Esophagus muscularis mucosa (tissue), 4 donors: ENCODE measurements at places on chromosomes 12 and 14.

- no peak for DNase-seq
These were observed 122.1 kb downstream of the CALM1 start for GRCh38 chr14:90518941-90519256.

DNA sequence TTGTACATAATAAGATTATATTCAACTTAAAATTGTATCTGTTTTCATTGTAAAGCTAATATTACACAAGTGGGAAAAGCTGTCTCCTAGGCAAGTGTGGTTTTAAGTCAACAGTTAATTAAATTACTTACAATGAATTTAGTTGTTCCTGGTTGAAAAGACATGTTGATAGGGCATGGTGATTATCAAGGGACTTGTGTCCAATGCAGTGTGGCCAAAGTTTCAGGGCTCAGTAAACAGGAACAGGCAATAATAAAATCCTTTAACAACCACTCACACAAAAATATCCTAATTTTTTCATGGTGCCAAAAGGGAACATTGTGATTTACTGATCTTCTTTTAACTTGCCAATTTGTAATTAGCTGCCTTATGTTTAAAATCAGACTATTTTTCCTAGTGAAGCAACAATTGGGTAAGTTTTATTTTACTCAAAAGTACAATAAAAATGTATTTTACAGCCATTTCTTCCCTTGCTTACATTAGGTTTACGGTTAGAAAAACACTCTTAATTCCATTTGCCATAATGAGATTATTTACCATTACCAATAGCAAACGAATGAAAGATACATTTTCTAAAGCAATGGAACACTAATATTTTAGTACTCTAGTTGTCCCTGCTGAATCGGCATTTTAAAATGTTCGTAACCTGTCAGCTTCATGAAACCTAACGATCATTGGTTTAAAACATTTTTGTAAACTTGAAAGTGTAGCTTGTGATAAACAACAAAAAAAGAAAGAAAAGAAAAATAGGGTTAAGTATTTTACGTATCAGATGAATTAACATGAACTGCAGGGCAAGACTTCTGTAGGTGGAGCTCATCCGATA, 1.8 kb upstream of the WNK1 start:
- DNase-seq: no peak

- DNase-seq: no peak
These were observed 2.2 kb downstream of the PLEKHG6 start for GRCh38 chr12:6312529-6313325.

DNA sequence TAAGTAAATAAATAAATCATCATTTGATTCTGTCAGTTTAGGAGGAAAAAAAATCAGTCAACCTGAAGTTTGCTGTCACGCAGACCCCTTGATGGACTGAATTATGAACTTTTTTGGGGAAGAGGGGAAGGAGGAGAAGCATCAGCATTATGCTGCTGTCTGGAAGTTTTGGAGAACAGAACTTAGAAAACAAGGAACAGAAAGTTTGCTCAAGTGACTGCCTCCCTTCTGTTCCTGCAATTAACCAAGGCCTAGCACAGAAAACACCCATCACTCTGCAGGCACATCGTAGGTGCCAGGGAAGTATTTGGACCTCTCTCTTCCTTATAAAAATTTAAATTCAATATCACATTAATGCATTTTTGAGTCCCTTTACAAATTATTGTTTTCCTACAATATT, 283.8 kb downstream of the VRK1 start:
- no peak for DNase-seq

- no peak for DNase-seq
These were observed 21.2 kb upstream of the CDKL1 start for GRCh38 chr14:50417853-50418252.

DNA sequence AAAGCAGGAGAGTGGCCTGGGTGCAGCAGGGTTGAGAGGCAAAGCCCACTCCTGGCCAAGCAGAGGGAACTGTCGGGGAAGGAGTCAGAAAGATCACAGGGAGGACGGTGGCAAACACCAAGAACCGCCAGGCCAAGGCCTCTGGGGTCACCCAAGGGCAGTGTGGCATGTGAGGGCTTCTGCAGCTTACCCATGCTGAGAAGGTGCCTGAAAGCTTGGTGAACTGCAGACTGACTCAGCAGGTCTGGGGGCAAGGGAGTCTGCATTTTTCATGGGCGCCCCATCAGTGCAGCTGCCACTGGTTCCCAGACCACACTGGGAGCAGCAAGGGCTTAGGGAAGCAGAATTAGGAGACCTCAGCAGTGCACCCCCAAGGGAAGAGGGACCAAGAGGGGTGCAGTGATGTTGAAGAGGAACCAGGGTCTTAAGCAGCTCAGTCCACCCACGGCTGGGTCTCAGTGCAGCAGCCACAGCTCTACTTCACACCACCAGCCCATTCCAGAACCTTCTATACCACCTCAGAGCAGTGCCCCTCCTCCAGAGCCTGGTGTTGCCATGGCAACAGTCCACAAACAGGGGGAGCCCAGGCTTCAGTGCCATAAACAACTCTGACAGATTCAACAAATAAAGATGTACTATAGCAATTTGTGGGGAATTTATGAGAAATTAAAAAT, 59.4 kb downstream of the ITPK1 start:
- DNase-seq: no peak

DNA sequence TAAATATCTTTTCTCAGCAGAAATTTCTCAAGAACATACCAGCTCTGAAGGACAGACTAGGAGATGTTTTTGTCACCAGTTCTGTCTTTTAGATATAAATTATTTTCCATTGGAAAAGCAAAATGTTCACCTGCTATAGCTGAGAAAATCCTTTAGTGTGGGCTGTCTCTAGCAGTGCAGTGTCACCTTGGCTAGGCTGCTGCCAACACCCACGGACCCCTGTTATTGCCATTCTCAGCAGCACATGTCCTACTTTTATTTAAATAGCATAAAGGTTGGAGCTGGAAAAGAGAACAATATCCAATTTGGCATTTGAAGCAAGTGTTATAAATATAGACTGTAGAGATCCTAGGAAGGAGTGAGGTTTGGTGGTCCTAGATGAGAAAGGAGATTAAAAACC, 156.4 kb downstream of the TPH2 start:
- DNase-seq: no peak

DNA sequence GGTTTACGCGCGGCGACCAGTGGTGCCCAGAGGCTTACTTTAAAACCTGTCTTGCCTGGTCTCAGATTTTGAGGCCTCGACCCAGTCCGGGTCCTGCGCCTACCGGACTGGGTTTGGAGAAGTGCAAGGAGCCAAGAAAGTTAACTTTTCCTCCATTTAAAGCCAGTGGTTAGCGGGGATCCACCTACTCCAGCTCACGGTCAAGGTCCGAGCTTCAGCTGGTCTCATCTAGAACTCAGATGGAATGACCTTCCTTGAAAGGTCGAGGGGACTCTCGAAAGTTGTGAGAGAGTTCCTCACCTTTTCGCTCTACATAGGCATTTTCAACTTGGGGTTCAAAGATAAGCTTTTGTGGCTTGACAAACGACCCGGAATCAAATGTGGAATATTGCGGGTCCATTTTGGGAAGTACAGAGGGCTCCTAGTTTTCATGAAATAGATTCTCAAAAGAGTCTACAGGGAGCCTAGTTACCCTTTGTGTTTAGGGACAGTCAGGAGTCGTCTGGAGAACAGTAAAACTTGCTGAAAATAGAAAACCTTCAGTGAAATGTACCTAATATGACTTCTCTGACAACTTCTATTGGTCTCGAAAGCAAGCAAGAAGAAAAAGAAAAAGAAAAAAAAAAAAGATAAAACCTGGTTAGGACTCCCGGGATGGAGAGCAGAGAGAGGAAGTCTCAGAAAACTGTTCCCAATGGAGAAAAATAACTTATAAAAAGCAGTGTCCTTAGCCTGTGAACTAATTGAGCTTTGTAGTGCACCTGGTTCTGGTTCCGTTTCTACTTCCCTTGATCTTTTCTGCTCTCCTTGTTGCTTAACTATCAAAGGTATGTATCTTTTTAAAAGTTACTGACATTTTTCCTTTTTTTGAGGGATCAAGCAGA, 1.4 kb downstream of the KCNMB4 start:
- DNase-seq: no peak

GRCh38 chr12:12992418-12993130, 7.5 kb downstream of the HEBP1 start:
- no peak for DNase-seq

DNA sequence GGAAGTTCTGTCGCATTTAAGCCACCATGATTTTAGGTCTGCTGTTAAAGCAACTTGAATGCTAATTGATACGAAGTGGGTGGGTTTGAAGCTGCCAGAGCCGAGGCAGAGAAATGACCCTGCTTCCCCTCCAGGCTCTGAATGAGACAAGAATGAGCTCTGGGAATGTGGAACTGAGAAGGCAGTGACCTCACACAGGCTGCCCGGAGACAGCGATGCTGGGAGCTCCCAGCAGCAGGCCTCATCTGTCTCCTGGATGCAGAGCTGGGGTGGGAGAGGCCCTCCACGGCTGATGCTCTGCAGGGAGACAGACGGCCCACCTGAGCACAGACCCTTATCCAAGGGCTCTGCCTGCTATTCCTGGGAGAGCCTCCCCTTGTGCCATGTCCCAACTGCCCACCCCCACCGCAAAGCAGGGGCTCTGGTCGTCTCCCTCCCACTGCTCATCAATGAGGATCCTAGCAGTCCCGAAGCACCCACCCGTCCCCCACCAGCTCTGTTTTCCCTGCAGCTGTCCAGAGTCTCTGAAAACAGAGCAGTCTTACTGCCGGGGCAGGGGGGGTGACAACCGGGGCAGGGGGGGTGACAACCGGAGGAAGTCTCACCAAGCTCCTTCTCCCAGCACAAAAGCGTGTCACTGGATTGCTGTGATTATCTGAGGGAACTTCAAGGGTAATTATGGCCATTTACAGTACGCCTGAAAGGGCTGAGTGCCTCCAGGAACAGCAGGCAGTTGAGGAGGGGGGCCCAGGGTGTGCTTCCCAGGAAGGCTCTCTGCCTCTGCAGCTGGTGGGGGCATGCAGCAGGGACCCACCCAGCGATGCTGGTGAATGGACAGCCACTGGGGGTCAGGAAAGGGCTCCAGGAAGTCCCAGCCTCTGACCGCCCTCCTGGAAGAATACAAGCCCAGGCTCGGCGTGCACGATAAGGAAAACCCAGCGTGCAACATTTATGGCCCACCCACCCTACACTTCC, 67.8 kb downstream of the CHGA start:
- no peak for DNase-seq

- no peak for DNase-seq
These were observed 22.4 kb downstream of the ASPG start for GRCh38 chr14:104107611-104108569.

DNA sequence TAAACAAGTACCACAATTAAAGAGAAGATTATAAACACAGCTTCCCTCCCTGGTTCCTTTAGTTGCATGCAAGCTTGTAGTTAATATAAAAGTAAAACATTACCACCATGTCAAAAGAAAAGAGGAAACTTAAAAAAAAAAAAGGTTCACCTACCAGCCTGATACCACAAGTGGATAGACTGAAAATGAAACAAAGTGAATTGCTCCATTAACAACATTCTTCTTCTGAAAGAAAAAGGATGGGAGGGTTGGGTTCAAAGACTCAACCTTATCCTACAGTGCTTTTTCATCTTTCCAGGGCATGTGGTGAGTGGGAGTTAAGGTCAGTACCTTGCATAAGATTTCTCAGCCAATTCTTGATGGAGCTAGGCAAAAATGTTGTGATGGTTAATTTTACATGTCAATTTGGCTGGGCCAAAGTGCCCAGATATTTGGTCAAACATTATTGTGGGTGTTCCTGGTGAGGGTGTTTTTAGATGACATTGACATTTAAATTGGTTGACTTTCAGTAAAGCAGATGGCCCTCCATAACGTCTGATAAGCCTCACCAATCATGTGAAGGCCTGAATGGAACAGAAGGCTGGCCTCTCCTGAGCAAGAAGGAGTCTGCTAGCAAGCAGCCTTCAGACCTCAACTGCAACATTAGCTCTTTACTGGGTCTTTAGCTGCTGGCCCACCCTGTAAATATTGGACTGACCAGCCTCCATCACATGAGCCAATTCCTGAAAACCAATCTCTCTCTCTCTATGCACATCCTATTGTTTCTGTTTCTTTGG, 28.8 kb downstream of the VCPKMT start:
- DNase-seq: no peak

GRCh38 chr12:67873355-67873754, 115.9 kb upstream of the IFNG-AS1 start:
- DNase-seq: no peak

DNA sequence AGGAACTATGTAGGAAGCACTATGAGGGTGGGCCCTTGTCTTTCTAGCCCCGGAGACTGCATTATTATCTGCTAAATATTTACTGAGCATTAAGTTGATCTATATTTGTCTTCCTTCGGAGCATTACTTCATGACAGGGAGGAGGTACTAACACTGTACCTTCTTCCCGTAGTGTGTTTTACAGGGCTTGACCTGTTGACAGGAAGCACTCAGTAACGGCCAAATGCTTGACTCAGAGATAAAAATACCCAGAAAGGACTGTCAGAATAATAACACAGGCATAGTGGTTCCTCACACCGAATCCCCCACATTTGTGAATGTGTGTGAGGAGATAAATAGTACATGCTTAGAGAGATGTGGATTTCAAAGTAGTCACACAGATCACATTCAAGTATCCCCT, 466.6 kb downstream of the EGLN3 start:
- no peak for DNase-seq

DNA sequence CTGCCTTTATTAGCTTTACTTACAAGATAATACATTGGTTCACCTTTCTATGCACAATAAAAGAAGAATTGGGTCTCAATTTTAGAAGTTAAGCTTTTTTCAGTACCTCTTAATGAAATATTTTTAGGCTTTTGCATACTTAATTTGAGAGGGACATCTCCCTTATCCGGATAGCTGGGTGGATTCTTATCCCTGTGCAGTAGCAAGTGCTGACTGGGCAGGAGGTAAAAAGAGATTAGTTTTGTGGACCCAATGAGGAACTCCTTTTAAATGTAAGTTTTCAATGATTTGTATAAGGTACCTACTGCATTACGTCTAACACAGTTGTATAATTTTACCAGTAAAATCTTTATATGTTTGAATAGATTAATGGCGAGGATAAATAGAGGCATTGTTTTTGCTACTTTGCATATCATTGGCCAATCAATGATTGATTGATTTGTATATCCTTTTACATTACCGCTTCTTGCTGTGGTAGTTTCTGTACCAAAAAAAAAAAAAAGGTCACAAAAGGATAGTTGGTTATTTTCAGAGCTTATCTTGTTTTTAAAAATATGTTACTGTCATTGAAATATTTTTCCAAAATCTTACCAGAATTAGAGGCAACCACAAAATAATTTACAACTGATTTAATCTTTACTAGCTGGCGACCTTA, 2.2 kb downstream of the CPSF6 start:
- no peak for DNase-seq

DNA sequence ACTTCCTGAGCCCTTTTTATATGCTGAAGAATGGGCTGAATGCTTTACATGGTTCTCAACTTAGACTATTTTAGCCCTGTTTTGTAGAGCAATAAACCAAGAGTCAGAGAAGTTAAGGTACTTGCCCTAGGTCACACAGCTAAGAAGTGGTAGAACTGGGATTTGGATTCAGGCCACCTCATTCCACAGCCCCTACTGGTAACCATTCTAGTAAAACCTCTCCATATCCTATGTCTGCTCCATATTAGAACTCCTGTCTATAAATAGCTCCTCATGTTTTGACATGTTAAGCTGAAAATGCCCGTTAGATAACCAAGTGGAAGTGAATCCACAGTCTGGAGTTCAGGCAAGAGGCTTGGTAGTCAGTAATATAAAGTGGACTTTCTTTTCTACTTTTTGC, 111.6 kb downstream of the HECTD4 start:
- no peak for DNase-seq
